ENCODE measurements at places on chromosomes 4 and X. TPM values are rescaled to one million over a fixed set of nuclear protein-coding genes. Genes with fewer than 3 reads are reported as not detected.

Gene SYNPO2
- total RNA-seq, result 1.3 TPM

Gene SSX2B
- not detected for total RNA-seq

Gene CT45A3
- total RNA-seq, result 0.23 TPM

Gene NPNT
- 0.29 TPM for total RNA-seq

Gene ZFYVE28
- total RNA-seq, result 2.8 TPM

Gene REPS2
- 0.85 TPM for total RNA-seq

Gene GLUD2
- total RNA-seq, result 2.6 TPM

Gene ARHGAP36
- not detected for total RNA-seq

Gene MAGEE1
- 4.0 TPM for total RNA-seq

Gene EVC2
- 2.3 TPM for total RNA-seq

Gene RAB40A
- total RNA-seq, result not detected

Gene S100P
- 67.3 TPM for total RNA-seq

Gene SCML1
- total RNA-seq, result 4.3 TPM

Gene TBC1D14
- 36.0 TPM for total RNA-seq

Gene GPC3
- total RNA-seq, result not detected

Gene GPR82
- not detected for total RNA-seq

Gene CYLC1
- total RNA-seq, result not detected

Gene TCEAL6
- total RNA-seq, result not detected

Gene ADH4
- not detected for total RNA-seq

Gene UBA1
- 165 TPM for total RNA-seq

Gene TMEM156
- total RNA-seq, result 25.8 TPM

Gene SPANXB1
- 2.0 TPM for total RNA-seq

Gene STOX2
- 3.2 TPM for total RNA-seq

Gene GASK1B
- 0.26 TPM for total RNA-seq

Gene FNIP2
- 7.3 TPM for total RNA-seq

Gene TXK
- total RNA-seq, result not detected

Gene XK
- 0.31 TPM for total RNA-seq

Gene SLC34A2
- total RNA-seq, result 0.02 TPM

Gene KLHL13
- total RNA-seq, result 0.27 TPM

Gene SHISA3
- total RNA-seq, result not detected

Gene DMP1
- total RNA-seq, result not detected

Gene SLC6A14
- total RNA-seq, result 0.03 TPM

Gene FREM3
- total RNA-seq, result not detected

Gene REELD1
- total RNA-seq, result not detected

Data from A549 treated with GW870086 at 1 μM for 4 hours (cell line).